ENCODE measurements at places on chromosomes 2 and 18.

DNA sequence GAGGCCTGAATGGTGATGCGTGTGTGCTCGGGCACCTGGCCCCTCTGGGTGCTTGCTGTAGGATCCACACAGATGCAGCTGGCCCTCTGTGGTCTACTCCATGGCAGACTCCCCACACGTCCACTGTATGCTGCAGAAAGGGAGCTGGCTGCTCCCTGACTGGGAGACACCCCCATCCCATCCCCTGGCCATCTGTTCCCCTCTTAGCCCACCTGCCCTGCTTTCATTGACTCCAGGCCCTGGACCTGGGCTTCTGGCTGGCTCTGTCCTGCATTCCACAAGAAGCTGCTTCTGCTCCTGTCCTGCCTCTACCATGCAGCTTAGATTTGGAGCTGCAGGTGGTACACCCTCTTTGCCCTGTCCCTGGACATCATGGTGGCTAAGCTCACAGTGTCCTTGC is 80.1 kb downstream of the FHOD3 start:
- DNase-seq: no peak

GRCh38 chr2:119338272-119338671 is 28.4 kb downstream of the C2orf76 start:
- no peak for DNase-seq

DNA sequence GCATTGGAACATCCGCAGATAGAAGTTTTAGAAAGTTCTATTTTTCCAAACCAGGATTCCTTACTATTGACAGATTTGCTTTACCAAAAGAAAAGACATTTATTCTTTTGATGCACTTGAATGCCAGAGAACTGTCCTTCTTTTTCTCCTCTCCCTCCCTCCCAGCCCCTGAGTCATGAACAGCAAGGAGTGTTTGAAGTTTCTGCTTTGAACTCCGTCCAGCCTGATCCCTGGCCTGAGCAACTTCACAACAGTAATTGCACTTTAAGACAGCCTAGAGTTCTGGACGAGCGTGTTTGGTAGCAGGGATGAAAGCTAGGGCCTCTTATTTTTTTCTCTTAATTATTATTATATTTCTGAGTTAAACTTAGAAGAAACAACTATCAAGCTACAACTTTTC is 33.6 kb downstream of the APCDD1 start:
- no peak for DNase-seq

- DNase-seq: no peak
Observed at GRCh38 chr2:109563288-109563687, 50.5 kb downstream of the SEPTIN10 start.

GRCh38 chr2:96856776-96857666 is 795 bp downstream of the ANKRD39 start:
- peak; percentile 27 for DNase-seq

DNA sequence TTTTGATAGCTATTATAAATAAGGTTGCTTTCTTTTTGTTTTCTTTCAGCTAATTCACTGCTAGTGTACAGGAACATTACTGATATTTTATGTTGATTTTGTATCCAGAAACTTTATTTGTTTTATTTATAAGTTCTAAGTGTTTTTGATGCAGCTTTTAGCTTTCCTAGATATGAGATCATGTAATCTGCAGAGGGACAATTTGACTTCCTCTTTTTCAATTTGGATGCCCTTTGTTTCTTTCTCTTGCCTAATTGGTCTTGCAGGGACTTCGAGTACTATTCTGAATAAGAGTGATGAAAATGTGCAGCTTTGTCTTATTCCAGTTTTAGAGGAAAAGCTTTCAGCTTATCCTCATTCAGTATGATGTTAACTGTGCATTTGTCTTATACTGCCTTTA is 643.4 kb upstream of the CDH2 start:
- DNase-seq: no peak

DNA sequence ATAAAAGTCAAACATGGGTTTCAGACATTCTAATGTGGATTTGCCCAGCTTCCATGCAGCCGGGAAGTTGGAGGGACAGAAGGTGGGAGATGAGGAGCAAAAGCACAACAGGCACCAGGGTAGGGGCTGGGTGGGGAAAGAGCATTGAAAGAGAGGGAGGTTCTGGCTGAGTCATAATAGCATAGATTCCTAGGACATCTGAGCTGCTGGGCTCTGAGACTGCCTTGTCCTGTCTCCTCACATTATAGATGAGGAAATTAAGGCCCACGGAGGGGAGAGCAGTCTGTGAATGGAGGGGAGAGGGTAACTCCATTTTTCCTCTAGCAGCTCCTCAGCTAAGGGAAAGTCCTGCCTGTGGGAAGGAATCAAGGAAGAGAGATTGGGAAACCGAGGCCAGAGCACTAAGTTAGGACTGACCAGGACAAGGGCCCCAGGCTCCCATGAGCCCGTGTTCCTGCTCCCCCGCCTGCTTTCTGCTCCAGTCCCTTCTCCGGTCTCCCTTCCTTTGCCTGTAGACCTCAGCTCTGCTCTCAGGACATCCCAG is 26.2 kb downstream of the SH2D6 start:
- DNase-seq: no peak

- no peak for DNase-seq
Observed at GRCh38 chr2:41908349-41908748, 139.5 kb upstream of the PKDCC start.

GRCh38 chr18:70582981-70583380 is 294.1 kb downstream of the SOCS6 start:
- no peak for DNase-seq

DNA sequence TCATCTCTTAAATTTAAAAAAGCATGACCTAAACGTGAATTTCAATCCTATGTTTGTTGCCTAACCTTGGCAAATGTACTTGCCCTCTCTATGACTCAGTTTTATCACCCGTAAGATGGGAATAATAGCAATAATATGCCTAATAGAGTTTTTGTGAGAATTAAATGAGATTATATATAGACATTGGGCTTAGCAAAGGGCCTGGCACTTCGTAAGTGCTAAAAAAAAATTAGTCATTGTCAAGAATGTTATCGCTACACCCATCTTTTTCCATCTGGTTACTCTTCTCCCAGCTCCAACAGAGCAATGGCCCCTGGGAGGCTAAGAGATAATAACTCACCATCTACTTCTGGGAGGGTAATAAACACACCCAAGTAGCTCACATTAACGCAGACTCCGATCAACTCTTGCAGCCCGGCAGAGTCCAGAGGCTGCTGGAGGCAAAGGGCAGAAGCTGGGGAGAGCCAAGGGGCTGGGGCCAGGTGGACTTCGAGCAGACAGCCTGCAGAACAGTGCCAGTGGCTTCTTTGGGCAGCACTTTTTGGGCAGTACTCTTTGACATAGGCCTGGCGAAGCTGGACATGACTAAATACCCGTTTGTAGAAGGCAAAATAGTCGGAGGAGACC is 63.9 kb upstream of the STPG4 start:
- no peak for DNase-seq

DNA sequence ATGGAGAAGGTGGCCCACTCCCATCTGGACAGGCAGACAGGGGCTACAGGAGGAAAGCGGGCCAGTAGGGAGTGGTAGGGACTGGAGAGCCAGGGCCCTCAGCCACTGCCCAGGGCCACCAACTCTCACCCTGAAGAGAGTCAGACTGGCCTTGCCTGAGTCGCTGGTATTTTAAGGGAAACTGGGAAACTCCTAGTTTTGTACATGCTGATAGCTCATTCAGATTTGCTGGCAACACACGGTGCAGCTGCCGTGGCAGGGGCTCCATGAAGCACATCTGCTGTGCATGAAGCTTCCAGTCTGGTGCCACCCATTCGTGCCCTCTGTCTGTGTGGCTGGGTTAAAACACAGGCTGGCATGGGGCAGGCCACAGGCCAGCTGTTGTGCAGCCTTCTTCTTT is 137.3 kb upstream of the GLI2 start:
- DNase-seq: no peak

- no peak for DNase-seq
Observed at GRCh38 chr2:23794234-23794633, 132.7 kb downstream of the ATAD2B start.

DNA sequence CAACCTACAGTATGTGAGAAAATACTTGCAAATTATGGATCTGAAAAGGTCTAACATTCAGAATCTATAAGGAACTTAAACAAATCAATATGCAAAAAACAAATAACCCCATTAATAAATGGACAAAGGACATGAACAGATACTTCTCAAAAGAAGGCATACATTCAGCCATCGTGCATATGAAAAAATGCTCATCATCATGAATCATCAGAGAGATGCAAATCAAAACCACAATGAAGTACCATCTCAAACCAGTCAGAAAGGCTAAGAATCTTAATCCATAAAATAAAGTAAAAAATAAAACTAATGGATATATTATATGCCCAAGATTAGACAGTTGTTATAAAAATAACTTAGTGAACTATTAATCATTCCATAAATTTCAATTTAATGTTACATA is 154.0 kb downstream of the CALCRL start:
- no peak for DNase-seq

DNA sequence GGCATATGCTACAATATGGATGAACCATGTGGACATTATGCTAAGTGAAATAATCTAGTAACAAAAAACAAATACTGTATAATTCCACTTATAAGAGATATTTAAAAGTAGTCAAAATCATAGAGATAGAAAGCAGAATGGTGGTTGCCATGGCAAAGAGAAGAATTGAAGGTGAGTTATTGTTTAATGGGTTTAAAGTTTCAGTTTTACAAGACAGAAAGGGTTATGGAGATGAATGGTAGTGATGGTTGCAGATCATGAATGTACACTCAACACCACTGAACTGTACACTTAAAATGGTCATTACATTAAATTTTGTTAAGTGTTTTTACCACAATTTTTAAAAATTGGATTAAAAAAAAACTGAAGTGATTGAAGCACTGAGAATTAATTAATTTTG is 298.2 kb upstream of the ZC3H15 start:
- DNase-seq: no peak

- DNase-seq: no peak
Observed at GRCh38 chr2:178279142-178279541, 84.8 kb downstream of the OSBPL6 start.

DNA sequence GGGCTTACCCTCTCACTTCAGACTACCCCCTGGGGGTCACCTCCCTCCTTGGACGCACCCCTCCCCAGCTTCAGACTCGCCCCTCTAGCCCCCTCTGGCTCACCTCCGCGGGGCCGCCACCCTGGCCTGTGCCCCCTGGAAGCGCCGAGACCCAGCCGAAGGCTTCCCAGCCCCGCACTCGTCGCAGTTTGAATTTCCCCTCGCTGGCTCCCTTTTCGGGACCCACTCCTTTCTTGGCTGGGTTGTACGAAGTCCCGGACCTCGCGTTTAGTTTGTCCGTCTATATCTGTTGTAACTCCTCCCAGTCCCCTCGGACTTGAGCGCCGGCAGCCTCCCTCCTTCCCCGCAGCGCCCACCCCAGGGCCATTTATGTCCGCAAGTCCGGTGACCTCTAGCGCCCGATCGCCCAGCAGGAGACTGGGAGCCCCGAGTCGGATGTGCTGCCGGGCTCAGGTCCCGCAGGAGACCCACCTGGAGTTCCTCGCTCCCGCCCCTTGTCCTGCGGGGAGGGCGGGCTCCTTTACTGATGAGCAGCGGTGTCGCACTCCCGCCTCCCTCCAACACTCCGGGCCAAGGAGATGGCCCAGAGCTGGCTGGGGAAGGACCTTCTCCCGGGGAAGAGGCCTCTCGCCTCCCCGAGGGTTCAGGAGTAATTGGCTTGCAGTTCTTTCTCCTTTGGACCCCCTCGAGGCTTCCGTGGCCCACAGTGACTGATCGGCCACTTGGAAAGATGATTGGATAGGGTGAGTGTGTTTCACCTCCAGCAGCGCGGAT is 692 bp upstream of the RAX start:
- DNase-seq: no peak

- DNase-seq: no peak
Observed at GRCh38 chr2:30271301-30271700, 40.0 kb downstream of the LBH start.

DNA sequence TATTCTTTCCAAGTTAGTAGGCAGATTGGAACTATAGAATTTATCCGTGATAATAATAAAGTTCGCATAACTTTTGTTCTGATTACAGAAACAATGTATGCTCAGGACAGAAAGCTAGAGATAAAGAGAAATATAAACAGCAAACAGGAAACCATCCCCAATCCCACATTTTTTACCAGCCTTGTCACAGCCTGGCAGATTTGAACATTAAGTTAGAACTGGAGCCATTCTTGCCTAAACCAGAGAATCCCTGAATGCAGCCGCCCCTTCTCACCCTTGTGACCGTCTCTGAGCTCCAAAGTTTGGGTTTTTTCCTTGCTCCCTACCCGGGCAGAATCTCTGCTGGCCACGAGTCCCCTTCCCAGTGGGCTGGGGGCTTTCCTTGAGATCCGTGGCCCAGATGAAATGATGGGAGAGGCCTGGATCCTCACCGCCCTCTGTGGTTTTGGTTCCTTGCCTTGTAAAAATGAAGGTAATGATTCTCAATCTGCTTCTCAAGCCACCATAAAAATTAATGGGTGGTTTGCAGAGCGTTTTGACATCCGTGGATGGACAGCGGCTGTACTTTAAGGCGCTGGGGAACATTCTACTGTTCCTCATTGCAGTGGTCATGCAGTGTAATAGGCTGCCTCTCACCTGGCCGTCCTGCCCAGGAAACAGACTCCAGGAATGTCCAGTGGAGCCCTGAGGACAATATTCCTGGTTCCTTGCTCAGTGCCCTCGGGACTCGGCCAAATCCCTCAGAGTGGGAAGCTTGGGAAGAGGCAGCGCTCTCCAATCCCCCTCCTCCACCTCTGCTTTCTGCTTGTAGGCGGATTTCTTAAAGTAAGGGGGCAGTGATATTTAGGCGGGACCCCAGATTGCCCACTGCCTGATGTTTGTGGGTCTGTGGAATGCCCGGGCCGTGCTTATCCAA is 1.6 kb downstream of the SH3BP4 start:
- no peak for DNase-seq

- DNase-seq: no peak
Observed at GRCh38 chr18:54774981-54775665, 53.2 kb upstream of the RAB27B start.

All from CD4-positive, alpha-beta T cell treated with Interleukin-4 for 4 hours (primary cell).